ENCODE measurements at places on chromosomes 12 and 14.

GRCh38 chr12:50517421-50518048, 12.8 kb downstream of the DIP2B start:
- no peak for DNase-seq

DNA sequence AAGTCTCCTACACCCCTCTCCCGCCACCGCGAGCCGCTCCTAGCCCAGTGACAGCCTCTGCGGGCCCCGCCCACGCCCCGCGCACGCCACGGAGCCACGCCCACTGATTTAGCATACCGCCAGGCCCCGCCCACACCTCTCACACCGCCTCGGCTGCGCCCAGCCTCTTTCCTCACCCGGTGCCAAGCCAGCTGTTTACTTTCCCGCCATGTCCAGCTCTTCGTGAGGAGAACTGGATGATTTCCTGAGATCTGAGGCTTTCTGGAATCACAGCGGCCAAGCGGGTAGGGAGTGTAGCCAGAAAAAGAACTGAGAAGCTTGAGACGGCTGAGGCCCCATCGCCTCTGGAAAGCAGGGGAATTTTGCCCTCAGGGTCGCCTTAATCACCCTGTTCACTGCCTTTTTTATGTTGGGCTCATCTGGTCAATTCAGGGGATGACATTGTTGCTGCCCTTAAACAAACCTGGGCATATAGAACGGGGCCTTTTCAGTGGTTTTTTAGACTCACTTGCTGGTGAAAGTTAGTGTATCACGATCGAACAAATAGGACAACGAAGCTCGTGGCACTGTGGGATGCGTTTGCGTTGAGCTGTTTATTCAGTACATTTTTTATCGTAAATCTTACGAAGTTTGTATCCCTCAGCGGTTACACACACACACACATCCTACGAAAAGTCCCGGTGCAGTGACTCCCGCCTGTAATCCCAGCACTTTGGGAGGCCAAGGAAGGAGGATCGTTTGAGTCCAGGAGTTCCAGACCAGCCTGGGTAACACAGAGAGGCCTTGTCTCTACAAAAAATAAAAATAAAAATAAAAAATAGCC, at the start of gene RNF212B:
RNF212B (plus strand) TSS at position 165 of the 823 bp plus-strand sequence. CDS start 2,410 bp downstream, outside the sequence.
- DNase-seq, result peak; percentile 33

DNA sequence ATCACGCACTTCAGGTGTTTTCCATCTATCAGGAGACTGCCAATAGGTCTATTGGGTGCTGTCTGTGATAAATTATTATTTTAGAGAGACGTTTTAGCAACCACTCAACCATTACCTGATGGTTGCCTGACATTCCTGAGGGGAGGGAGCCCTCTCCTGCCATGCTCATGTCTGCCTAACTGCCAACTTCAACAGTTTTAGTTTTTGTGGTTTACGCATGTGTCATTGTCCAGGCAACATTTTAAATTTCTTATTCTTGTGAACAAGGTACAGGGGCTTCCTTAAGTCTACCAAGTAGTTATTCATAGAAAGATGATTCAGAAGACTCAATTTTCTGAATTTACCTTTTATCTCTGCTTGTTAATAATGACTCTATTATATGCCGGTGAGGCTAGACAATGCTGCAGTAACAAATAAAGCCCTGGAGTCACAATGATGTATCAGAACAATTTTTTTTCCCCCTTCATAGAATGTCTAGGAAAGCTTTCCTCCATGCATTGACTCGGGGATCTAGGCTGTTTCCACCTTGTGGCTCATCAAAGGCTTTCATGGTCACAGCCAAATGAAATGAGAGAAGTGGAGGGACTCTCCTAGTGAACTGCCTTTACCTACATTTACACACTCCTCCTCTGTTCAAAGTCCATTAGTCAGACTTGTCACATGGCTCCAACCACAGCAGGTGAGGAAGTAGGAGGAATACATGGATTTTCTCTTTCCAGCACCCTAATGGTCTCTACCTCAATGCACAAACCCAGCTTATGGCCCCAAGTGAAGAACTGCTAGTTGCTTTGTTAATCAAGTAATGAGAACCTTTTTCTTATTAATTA, 225.8 kb downstream of the CRADD start:
- DNase-seq, result no peak

DNA sequence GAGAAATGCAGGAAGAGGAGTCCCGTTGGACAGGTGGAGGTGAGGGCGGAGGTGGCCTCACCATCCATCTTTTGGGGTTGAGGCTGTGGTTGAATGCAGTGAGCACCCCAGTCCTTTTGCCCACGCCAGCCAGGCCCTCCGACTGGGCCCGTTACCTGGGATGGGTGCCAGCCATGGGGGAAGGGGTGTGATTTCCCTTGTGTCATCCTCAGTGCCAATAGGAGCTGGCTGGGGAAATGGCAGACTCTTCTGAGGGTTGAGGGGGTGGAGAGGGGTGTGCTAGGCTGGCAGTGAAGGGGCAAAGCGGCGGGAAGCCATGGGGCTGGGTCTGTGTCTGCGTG, 9.6 kb downstream of the KCNH3 start:
- DNase-seq, result no peak

GRCh38 chr14:89524990-89525667, 108.1 kb upstream of the FOXN3 start:
- DNase-seq, result no peak

GRCh38 chr14:87286826-87287225, 706.2 kb downstream of the GALC start:
- DNase-seq, result no peak
